ENCODE measurements at places on chromosomes 12 and 14. TPM values are rescaled to one million over a fixed set of nuclear protein-coding genes. Genes with fewer than 3 reads are reported as not detected.

- peaks cover 7% of the 10 kb centered on the region for H3K4me1 ChIP-seq
- no peak overlapping the region for H3K4me3 ChIP-seq
- peaks cover 23% of the 10 kb centered on the region for H3K27me3 ChIP-seq
Measured at GRCh38 chr14:74950795-74951442, 4.5 kb downstream of the PGF start.

The CCDC177 gene
- 0.05 TPM for total RNA-seq

- H3K27me3 ChIP-seq = no peaks in the 10 kb centered on the region
- H3K4me1 ChIP-seq = peaks cover 31% of the 10 kb centered on the region
- peak; percentile 85 for DNase-seq
Measured at GRCh38 chr12:9760699-9761418, at the start of gene CD69. Gene CD69 (minus strand): TSS chr12:9760901. CDS start chr12:9760820, 81 bp downstream.

The TBX3 gene
- 1.4 TPM for total RNA-seq

DNA sequence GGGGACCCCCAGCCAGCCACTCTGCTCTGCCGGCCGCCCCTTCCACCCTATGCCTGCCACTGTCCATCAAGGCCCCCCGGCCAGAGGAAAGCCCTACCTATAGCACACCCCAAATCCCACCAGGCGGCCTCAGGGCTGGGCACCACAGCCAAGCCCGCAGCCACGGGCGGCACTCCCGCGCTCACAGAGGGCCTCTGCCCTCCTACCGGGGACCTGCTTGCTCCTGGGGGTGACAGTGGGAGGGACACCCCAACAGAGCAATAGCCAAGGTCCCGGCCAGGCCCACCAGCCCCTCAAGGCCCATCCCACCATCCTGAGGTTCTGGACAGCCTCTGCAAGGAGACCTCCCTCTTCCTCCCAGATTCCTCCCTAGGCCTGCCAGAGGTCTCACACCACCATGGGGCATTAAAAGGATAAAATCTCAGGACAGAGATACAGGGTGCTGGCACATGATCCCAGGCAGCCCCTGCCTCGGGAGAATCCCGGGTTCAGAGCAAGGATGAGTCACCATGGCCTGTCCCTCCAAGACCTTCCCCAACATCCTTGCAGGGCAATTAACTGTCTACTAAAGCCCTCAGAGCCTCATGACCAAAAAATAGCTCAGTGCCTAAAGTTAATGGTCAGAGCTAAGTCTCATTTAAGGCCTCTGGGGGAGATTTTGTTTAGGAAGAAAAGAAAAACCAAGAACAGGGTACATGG is 17.1 kb downstream of the CCDC85C start:
- H3K36me3 ChIP-seq = no peaks in the 10 kb centered on the region
- H3K27me3 ChIP-seq = no peaks in the 10 kb centered on the region
- no peak for DNase-seq
- no peak overlapping the region for H3K4me3 ChIP-seq

The TMEM132D gene
- not detected for total RNA-seq

- DNase-seq = no peak
- H3K4me1 ChIP-seq = no peaks in the 10 kb centered on the region
- no peak overlapping the region for H3K27ac ChIP-seq
- H3K36me3 ChIP-seq = peaks cover 16% of the 10 kb centered on the region
- no peak overlapping the region for H3K4me3 ChIP-seq
- no peaks in the 10 kb centered on the region for H3K27me3 ChIP-seq
Measured at GRCh38 chr12:12642916-12643315, 31.2 kb downstream of the CREBL2 start.

- no peaks in the 10 kb centered on the region for H3K4me1 ChIP-seq
- no peak overlapping the region for H3K4me3 ChIP-seq
- no peak overlapping the region for H3K27ac ChIP-seq
- H3K27me3 ChIP-seq = no peaks in the 10 kb centered on the region
- DNase-seq = no peak
Measured at GRCh38 chr14:69190191-69190590, 1.1 kb upstream of the EXD2 start.

- H3K27ac ChIP-seq = no peak overlapping the region
- no peaks in the 10 kb centered on the region for H3K36me3 ChIP-seq
- no peak overlapping the region for H3K4me3 ChIP-seq
- no peaks in the 10 kb centered on the region for H3K27me3 ChIP-seq
Measured at GRCh38 chr12:65597527-65597926, 226.8 kb upstream of the HMGA2 start.

DNA sequence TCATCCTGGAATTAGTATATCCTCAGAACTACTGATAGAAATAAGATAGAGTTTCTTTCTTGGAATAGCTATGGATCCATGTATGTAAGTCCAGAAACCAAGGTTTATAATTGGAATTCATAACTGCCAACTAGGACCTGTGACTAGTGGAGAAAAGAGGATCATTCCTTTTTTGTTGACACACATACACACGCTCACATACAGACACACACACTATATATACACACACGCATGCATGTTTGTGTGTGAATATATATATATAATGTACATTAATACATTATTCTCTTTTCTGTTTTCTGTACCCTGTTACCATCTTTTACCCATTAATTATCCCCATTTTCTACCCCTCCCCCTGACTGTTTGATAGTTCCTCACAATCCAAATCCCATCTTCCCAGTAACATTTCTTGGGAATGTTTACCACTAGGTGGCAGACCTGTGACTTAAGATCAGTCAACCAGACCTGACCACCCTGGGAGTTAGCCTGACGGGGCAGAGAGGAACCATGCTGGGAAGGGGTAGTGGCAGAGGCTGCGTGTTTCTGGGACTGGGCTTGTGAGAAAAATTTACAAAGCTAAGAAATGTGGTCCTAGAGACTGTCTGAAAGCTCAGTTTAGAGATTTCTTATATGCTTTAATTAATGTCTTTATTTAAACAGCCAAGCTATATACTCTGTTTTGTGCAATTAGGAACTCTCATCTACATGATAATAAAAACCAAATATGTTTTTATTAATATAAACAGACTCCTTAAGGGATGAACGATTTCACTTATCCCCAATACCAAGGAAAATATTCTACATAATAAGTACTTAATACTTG is 308.0 kb downstream of the PPFIA2 start:
- H3K27me3 ChIP-seq = no peaks in the 10 kb centered on the region
- H3K36me3 ChIP-seq = no peaks in the 10 kb centered on the region

DNA sequence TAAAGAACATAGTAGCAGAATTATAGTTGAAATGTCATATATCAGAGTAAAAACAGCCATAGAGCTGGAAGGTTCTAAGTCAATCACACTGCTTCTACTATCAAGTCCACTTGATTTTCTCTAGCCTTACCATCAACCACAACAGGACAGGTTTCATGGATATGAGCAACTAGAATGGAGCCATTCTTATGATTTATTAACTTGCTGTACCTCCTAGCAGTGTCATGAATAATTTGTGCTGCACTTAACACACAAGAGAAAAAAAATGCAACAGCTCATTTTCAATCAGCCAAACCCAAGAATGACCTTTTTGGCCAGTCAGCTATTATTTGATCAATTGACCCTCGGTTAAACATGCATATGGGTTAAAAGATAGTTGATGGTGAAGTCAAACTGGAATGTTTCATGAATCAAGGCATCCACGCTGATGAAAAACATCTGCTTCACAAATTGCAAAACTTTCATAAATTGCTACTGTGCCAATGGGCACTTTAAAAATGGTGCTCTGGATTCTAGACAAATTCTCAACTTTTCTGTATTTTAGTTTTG is 55.4 kb upstream of the CCDC198 start:
- no peak overlapping the region for H3K4me3 ChIP-seq
- DNase-seq = no peak
- H3K36me3 ChIP-seq = no peaks in the 10 kb centered on the region

- H3K4me3 ChIP-seq = no peak overlapping the region
- no peaks in the 10 kb centered on the region for H3K27me3 ChIP-seq
- no peak for DNase-seq
- peaks cover 7% of the 10 kb centered on the region for H3K4me1 ChIP-seq
- no peaks in the 10 kb centered on the region for H3K36me3 ChIP-seq
- no peak overlapping the region for H3K27ac ChIP-seq
Measured at GRCh38 chr14:64733321-64733720, 29.1 kb downstream of the PLEKHG3 start.

DNA sequence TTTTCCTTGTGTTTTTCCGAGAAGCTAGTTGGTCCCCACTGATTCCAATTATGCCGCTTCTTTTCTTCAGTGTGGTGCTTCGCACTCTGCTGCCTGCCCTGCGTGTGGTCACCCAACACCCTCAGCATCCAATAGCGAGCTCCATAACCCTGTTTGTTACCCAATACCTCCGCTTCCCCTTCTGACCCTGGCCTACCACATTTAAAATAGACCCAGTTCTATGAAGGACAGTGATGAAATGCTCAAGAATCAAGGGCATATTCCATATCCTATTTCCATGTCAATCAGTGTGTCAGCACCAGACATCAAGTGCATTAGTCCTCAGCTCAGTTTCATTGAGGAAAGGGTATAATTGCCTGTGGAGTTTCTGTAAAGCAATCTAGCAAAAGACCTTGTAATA is 9.5 kb downstream of the NDRG2 start:
- no peaks in the 10 kb centered on the region for H3K36me3 ChIP-seq
- no peak overlapping the region for H3K27ac ChIP-seq
- DNase-seq = no peak
- H3K4me3 ChIP-seq = no peak overlapping the region
- no peaks in the 10 kb centered on the region for H3K4me1 ChIP-seq

Data from thymus (tissue), 14 donors.